ENCODE measurements at places on chromosomes 4 and X. TPM values are rescaled to one million over a fixed set of nuclear protein-coding genes. Genes with fewer than 3 reads are reported as not detected.

Gene SHROOM2
- total RNA-seq: 1.2 TPM

GRCh38 chr4:182486881-182487280, 243.7 kb downstream of the TENM3 start:
- DNase-seq: peak; percentile 2

- no peak for DNase-seq
Observed at GRCh38 chrX:154431341-154431740, 2.9 kb downstream of the ATP6AP1 start.

DNA sequence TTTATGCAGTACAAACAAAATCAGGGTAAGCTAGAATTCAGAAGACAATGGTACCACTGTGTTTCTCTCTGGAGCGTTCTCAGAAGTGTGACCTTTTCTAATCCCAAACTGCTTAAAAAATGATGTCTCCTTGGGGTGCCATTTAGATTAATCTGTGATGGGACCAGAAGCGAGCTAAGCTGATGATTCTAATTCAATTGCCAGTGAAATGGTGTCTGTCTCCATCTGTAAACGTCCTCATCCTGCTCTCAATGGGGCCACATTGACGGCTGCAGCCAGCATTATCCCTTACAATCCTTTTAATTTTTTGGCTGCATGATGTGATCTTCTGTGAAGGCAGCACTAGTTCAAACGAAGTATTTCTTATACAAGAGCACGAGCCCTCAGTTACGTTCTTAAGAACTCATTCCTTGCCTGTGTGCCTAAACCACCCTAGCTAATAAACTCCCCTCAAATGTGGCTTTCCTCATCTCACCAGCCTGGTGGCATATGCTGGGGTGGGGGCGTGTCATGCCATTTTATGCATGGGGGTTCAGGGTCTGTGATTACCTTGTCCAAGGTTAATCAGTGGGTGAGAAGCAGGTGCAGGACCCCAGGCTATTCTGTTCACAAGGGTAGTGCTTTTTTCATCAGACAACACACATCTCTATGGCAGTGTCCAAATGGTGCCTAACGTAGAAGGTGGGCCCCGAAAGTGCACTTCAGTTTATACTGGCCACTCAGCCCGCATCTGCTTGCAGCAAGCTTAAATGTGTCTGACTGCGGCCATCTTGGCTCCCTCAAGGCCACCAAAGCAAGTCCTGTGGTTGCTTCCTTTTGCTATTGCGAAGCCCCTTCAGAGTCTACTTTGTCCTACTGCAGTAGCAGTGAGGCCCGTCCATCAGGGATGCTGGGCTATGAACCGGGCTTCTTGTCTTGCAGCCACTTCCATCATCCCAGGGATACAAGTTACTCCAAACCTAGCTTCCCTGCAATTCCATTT, 45.7 kb upstream of the SLC2A9 start:
- no peak for DNase-seq

DNA sequence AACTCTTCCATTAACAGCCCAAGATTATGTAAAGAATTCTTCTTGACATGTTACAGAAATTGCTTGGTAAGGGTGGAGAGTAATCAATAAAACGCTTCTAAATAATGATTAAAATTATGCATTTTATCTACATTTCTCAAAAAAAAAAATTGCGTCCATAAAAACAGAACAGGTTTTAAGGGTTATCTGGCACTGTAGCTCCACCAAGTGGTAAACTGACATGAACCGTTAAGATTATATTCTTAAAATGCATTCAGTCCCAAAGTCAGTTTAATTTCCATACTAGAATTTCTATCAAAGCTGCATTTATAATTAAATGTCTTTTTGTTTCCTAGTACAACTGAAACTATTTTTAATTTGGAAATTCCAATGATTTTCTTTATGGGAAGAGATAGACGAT, 214.0 kb upstream of the UGT8 start:
- peak; percentile 59 for DNase-seq

- DNase-seq: peak; percentile 85
Observed at GRCh38 chr4:138919094-138919936, 96.3 kb upstream of the NOCT start.

DNA sequence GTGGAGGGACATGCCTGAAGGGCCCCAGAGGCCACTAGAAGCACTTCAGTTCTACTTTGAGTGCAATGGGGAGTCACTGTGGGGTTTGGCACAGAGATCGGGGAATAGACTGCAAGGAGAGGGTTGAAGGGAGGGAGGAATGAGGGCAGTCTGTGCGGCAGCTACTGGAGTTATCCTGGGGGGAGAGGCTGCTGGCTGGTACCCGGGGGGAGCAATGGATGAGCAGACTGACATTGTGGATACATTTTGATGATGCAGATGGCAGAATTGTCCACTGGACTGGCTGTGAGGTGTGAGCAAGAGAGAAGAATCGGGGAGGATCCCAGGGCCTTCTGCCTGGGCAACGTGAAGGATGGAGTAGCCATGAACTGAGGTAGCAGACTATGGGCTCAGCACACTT, 2.8 kb upstream of the MAMLD1 start:
- DNase-seq: no peak

DNA sequence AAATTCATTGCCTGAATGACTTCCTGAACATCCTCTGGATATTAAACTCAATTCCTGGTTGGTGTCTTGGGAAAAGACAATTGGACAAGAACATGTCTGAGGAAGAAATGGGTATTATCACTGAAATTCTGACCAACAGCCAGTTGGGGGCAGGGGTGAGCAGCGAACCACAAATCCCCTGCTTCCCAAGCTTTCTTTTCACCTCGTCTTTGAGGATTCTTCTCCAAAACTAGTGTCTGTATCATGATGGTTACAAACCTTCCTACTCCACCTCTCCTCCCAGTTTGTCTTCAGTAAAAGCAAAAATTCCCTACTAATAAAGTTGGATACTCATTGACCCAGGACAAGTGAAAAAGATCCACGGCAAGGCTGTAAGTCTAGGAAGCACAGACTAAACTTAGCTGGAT, 48.3 kb upstream of the WDR1 start:
- peak; percentile 63 for DNase-seq

- no peak for DNase-seq
Observed at GRCh38 chrX:66410806-66411205, 228.1 kb downstream of the EDA2R start.

Data from MCF 10A (cell line).